Right atrium auricular region (tissue), 2 donors: ENCODE measurements at places on chromosomes 16 and 17. TPM values are rescaled to one million over a fixed set of nuclear protein-coding genes. Genes with fewer than 3 reads are reported as not detected.

Gene KRT17
- not detected for total RNA-seq

- H3K36me3 ChIP-seq = peaks cover 83% of the 10 kb centered on the region
- DNase-seq = no peak
- no peak overlapping the region for H3K4me3 ChIP-seq
Observed at GRCh38 chr17:43803758-43804157, 23.5 kb downstream of the CFAP97D1 start.

DNA sequence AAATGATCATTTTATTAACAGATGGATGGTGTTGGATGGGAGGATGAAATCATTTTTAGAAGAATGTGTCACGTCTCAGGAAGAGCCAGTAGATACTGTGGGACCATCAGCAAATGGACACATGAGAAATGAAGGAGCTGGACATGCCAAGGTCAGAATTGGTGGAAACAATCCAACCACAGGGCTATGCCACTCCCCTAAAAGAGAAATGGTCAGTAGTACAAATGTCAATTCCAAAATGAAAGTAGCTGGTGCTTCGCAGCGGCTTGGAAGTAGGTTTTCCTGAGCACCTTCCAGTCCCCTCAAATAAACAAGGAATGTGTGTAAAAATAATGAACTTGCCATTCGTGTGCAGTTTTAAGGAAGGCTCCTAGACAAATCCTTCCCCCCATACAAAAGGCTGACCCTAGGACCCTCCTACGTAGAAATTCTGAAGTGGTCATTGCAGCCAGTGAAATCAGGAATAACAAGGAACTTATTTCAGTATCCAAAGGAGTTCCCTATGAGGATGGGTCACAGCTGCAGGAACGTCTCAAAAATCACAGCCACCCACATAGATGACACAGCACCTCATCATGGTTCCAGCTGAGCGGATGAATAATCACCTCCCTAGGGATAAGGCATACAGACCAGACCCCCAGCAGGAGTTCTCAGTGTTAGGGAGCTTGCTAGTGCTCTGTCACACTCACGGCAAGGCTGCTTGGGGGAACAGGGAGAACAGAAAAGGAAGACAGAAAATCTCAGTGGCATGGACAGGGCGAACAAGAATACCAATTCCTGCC lies 239.2 kb downstream of the HS3ST3A1 start:
- H3K27ac ChIP-seq = no peak overlapping the region
- H3K4me1 ChIP-seq = no peaks in the 10 kb centered on the region
- H3K27me3 ChIP-seq = no peaks in the 10 kb centered on the region
- DNase-seq = no peak

DNA sequence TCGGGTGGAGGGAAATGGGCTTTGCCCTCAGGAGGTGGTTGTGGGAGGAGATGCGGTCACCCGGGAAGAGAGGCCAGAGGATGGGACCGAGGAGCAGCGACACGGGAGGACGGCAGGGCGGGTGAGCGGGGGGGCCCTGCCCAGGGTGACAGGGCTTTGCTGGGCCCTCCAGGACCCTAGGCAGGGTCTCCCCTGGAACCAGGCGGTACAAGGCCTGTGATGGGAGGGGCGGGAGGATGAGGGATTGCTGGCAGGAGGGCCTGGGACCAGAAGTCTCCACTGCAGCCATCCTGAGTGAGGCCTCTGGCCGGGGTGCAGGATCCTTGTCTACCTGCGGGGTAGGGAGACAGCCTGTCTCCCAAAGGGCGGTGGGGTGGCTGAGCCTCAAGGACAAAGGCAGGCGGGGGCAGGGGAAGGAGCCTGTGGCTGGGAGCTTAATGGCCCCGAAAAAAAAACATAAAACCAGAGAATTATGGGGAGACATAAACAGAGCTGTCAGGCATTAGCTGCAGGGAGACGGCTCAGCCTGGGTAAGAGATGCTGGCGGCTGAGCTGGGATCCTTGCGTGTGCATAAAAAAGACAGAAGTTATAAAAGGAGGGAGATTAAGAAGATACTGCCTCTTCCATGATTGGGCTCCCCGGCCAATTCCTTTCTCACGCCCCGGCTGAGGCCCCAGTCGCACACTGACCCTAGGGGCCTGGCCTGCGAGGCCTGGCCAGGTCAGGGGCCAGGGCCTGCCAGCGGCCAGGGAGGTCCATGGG lies 66.7 kb downstream of the SREBF1 start:
- DNase-seq = no peak
- H3K27ac ChIP-seq = peak overlapping the region; percentile 75
- H3K27me3 ChIP-seq = no peaks in the 10 kb centered on the region
- no peaks in the 10 kb centered on the region for H3K36me3 ChIP-seq

DNA sequence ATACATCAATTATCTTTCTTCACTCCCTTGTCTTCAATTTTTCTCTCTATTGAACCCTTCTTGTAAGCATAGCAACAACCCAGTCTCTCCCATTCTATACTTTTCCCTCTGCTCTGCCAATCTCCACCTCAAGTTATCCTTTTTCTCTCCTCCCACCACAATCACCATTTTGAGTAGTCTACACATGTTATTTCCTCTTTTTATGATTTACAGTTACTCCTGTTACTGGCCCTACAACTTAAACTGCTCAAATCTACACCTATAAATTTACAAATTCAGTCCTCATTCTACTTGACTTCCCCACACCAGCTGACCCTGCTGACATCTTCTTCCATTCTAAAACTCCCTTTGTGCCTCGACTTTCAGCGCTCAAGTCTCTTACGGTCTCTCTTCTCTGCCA lies 84.6 kb downstream of the SPAG9 start:
- peaks cover 20% of the 10 kb centered on the region for H3K36me3 ChIP-seq
- H3K27ac ChIP-seq = no peak overlapping the region
- H3K4me1 ChIP-seq = no peaks in the 10 kb centered on the region

- H3K27ac ChIP-seq = peak overlapping the region; percentile 46
- H3K36me3 ChIP-seq = no peaks in the 10 kb centered on the region
- peaks cover 32% of the 10 kb centered on the region for H3K4me1 ChIP-seq
Observed at GRCh38 chr16:10871157-10871991, 5.6 kb upstream of the CIITA start.
